Mesenchymal stem cell (in vitro differentiated cells and primary cell): ENCODE measurements at places on chromosomes 16 and 17.

GRCh38 chr16:30456302-30456701 is 10.6 kb upstream of the SEPHS2 start:
- DNase-seq, result no peak

DNA sequence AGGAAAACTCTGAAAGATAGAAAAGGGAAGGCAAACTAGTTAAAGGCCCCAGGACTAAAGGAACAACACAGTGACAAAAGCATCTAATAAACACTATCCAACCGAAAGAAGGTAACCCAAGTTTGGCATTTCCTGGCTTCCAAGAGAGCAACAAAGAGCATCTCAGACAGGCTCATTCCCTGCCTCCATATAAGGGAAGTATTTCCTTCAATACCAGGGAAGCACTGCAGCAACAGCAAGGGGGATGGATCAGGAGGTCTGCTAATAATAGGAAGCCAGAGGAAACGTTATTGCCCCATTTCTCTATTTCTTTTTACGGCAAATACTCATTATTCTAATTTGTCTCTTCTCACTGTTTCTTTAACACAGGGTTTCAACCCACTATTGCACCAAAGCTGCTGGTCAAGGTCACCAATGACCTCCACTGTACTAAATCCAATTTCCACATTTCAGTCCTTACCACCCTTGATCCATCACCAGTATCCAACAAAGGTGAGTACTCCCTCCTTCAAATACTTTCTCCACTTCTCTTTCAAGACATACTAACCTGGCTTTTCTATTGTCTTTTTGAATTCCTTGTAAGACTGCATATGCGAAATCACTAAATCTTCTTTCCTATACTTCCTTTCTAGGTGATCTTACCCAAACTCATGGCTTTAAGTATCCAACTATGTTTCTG is 86.1 kb downstream of the KANSL1 start:
- peak; percentile 37 for DNase-seq

- no peak for DNase-seq
Measured at GRCh38 chr16:3576211-3576610, 992 bp downstream of the NLRC3 start.

DNA sequence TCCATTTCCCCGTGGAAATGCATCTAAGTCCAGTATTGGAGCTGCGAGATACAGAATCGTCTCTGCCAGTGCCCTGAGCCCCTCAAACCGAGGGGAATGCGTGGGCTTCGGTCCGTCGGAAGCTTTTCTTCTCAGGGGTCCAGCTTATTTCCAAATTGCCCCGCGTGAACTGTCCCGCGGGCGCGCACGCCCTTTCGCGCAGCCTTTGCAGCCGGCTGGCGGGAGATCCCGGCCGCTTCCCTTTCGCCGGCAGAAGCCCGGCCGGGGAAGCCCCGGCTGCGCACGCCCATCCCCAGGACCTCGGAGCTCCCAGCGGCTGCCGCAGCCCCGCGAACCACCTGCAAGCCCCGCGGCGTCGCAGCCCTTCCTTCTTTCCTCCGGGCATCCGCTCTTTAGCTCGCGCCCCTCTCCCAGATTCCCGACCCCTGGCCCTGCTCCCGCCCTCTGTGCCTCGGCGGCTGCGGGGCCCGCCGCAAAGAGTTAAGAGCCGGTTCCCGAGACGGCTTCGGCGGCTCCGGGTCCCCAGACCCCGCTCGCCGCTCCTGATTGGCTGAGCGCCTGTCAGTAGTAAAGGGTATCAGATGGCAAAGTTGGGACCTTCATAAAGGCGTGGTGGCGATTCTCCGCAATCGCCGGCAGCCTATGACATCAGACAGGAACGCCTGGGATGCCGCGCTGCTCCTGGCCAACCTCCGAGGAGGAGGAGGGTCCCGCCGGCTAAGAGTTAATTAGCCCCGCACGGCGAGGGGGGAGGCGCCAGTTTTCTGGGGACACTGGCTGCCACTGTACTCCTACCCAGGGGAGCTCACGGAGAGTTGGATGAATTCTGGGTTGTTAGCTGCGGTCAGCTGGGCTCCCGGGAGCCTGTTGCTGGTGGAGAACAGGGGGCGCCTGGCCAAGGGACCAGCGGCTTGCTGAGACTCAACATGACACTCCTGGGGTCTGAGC is at the start of gene MYOCD:
Gene MYOCD (plus strand): TSS at position 628 of the 948 bp plus-strand sequence. CDS start 299 bp downstream, at position 927.
- peak; percentile 45 for DNase-seq

DNA sequence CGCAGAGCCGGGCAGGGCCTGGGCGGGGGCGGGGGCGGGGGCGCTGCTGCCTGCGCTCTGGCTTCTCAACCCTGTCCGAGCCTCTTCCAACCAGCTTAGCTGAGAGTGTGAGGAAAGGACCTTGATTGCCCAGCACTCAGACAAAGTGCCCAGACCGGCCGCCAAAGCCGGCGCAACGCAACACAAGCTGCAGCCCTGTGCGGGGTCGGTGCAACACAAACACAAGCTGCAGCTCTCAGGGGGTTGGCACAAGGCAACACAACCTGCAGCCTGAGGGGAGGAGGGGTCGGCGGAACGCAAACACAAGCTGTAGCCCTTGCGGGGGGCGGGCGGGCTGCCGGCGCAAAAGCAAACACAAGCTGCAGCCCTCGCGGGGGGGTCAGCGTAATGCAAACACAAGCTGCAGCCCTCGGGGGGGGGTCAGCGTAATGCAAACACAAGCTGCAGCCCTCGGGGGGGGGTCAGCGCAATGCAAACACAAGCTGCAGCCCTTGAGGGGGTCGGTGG is 60.0 kb downstream of the KLHDC4 start:
- DNase-seq, result no peak

DNA sequence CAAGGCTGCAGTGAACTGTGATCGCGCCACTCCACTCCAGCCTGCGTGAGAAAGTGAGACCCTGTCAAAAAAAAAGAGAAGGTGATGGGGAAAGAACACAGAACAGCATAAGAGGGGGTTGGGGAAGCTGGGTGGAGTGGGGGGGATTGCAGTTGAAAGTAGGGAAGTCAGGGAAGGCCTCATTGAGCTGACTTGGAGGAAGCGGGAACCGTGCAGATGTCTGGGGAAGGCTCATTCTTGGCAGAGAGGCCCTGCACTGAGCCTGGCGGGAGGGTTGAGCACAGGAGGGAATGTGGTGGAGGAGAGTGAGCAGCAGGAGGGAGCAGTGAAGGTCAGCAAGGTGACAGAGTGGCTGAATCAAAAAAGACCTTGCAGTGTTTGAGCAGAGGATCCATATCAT is 26.9 kb downstream of the IL4R start:
- DNase-seq, result no peak

- no peak for DNase-seq
Measured at GRCh38 chr16:57146040-57146647, 39.7 kb downstream of the PSME3IP1 start.

DNA sequence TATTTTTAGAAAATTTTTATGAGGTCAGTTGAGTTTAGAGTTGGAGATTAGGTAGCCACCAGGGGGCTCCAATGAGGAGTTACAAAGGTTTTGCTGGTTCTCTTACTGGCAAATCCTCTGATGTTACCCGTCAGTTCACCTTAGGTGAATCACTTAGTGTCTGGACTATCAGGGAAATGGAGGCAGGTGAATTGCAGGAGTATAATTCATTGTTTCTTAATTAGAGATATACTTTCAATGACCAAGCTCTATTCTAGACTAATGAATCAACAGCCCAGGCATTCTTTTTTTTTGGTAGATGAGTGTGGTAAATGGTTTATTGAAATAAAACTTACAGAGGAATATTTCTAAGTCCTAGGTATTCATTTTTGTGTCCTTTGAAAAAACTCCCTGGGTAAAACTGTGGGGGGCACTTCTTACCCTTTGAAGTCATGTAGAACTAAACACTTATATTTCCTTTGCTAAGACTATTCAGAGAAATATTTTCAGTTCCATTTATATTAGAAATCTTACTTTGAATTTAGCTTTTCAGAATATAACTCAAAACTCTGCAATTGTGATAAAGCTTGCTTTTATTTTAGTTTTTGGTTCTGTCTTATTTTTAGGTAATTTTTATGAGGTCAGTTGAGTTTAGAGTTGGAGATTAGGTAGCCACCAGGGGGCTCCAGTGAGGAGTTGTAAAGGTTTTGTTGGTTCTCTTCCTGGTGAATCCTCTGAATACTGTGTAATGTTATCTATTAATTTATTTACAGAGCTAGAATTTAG is 17.7 kb downstream of the PSMD11 start:
- peak; percentile 75 for DNase-seq

DNA sequence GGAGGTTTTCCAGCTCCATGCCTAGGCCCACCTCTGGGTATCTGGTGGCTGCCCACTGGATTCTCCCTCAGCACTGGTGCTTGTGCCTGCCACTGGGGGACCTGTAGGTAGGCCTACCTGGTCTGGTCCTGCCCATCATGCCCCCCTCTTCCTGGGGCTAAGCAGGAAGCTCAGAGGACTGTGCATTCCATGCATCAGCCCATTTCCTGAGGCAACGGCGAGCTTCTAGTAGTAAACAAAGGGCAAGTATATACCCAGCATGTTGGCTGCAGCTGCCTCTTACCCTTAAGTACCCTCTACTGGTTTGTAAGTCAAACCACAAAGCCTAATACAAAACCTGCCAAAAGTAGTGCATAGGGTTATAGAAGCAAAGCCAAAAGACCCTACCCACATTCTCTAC is 37.5 kb downstream of the SDR42E1 start:
- no peak for DNase-seq

DNA sequence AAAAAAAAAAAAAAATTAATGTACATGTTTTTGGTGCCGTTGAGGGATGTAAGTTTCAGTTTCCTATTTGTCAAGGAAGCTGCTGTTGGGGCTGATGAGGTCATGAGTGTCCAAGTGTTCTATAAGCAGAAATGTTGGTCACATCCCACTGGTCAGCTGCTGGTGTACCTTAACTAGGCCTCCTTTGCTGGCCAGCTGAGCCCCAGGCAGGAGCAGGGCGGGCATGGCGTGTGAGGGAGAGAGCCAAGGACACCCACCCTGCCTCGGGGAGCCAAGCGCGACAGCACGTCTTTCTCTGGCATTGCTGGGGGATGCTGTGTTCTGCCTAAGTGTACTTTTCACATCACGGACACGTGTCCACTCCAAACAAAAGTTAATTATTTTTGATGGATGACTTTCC is 108.1 kb upstream of the CDC42EP4 start:
- peak; percentile 37 for DNase-seq

GRCh38 chr17:58969612-58970011 is 137.1 kb downstream of the TRIM37 start:
- no peak for DNase-seq

DNA sequence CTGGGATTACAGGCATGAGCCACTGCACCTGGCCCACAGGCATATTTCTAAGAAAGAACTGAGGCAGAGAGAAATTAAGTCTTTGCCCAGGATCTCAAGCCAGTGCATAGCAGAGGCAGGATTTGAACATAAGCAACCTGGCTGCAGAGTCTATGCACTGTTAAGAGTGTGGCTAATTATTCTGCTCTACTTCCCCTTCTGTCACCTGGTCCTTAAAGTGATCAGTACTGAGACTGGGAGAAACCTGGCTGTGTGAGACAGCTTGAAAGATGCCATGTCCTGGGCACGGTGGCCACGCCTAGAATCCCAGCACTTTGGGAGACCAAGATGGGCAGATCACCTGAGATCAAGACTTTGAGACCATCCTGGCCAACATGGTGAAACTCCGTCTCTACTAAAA is 58.1 kb downstream of the IQCK start:
- no peak for DNase-seq

DNA sequence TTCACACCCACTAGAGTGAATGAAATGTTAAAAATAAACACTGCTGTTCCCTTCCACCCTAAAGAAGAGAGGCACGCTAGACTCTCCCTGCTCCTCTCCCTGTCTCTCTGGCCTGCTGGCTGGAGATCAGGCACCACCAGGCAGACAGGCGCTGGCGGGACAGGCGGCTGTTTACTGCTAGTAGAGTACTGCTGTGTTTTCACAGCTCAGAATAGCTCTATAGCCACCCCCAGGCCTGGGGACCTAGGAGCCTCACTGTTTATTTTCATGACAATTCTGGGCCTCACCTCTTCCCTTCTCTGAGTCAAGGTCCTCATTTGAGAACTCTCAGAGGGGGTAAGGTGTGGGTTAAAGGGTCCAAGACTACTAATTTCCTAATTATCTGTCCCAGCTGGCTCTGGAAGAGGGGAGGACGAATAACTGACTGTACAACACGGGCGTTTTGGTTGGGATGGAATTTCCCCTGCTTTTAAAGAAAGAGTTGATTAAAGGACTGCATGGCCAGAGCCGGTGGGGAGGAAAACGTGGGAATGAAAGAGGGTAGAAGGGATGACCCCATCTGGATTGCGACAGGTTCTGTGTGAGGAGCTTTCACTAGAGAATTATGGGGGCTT is 9.0 kb upstream of the G6PC1 start:
- peak; percentile 60 for DNase-seq

- DNase-seq, result no peak
Measured at GRCh38 chr16:67389911-67390815, 3.1 kb downstream of the TPPP3 start.

DNA sequence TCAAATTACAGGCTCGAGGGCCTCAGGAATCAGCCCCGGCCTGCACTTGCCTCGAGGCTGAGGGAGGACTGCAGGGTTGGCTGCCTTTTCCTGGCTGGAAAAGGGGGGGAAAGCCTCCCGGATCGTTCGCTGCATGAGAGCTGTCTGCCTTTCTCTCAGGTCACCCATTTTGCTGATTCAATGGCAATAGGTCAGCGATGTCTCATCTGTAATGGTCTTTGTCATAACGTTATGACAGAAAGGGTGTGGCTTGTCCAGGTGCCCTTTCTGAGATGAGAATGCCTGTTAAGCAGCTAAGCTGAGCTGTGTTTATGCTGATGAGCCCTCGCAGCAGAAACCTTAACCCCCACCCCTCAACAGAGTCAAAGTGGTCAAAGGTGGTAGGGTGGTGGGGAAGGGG is 81.8 kb downstream of the AKAP1 start:
- DNase-seq, result no peak

DNA sequence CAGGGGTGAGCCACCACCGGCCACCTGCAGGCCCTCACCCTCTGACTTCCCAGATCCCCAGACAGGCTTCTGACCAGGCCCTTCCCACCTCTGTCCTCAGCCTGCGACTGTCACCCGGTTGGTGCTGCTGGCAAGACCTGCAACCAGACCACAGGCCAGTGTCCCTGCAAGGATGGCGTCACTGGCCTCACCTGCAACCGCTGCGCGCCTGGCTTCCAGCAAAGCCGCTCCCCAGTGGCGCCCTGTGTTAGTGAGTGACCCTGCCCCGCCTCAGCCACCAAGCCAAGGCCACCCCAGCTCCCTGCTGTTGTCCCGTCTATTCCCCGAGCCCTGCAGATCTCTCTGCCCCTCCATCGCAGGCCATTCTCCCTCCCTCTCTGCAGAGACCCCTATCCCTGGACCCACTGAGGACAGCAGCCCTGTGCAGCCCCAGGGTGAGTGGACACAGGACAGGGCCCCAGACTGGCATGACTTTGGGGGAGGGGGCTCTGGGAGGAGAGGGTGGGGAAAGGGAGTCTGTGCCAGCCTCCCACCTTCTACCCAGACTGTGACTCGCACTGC is 1.9 kb downstream of the NTN3 start:
- DNase-seq, result no peak
